Left kidney (tissue), 8 donors: ENCODE measurements at places on chromosomes 7 and 10. TPM values are rescaled to one million over a fixed set of nuclear protein-coding genes. Genes with fewer than 3 reads are reported as not detected.

Gene C10orf53
- not detected for polyA plus RNA-seq

Gene GATA3
- polyA plus RNA-seq = 82.7 TPM

GRCh38 chr7:159253657-159254056 is 109.0 kb upstream of the VIPR2 start:
- no peak for DNase-seq

GRCh38 chr7:135341049-135341448 is 107.4 kb downstream of the STRA8 start:
- DNase-seq = no peak

DNA sequence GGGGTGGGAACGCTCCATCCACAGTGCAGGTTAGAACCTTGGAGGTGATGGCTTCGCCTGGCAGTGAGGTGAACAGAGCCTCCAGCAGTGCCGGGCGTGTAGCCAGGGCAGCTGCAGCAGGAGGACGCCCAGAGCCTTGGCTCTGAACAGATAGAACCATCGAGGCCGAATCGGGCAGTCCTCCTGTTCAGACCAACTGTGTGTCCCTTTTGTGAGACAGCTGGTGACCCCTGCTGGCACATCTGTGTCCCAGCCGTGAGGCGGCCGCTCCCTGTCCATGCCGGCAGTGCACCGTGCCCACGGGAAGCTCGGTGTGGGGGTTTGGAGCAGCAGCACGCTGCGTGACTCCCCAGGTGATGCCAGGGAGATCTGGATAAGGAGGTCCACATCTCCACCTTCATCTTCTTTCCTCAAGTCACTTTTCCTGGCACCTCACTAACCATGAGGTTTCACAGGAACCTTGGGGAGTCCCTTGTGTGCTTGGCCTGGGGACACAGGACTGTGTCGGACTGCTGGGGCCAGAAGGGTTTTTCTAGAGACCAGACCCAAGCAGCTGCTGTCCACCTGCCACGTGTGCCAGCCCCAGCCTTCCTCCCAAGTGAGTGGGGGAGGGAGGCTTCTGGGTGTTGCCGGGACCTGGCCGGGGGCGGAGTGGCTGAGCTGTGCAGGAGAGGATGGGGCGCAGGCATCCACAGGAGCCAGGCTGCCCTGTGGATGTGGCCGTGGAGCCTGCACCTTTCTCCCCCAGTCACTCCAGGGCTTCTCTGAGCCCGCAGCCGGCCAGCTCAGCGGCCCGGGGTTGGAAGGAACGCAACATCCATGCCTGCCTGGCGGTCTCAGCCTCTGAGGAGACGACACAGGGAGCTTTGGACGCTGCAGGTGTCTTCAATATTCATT is 69.4 kb downstream of the DNAJB6 start:
- no peak for DNase-seq

DNA sequence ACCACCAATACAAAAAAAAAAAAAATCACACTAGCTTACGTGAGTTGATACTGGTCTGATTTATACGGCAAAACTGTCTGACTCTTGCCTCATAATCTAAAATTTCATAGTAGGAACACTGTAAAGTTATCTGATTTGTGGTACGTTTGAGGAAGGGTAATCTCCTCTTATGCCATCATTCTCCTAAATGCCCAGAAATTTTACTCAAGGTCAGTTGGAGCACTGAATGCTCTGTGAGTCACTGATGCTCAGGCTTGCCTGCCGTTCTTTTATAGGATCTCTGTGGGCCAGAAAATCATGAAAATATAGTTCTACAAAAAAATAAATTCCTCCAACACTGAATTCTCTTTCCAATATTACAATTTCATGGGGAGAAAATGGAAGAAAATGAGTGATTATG is 135.7 kb downstream of the PDE1C start:
- DNase-seq = no peak

- DNase-seq = peak; percentile 87
Measured at GRCh38 chr10:28663576-28664368, 13.5 kb upstream of the BAMBI start.

GRCh38 chr10:49254556-49255318 is 44.2 kb upstream of the C10orf71 start:
- no peak for DNase-seq

- DNase-seq = no peak
Measured at GRCh38 chr10:86269332-86269731, 97.3 kb downstream of the GRID1 start.

DNA sequence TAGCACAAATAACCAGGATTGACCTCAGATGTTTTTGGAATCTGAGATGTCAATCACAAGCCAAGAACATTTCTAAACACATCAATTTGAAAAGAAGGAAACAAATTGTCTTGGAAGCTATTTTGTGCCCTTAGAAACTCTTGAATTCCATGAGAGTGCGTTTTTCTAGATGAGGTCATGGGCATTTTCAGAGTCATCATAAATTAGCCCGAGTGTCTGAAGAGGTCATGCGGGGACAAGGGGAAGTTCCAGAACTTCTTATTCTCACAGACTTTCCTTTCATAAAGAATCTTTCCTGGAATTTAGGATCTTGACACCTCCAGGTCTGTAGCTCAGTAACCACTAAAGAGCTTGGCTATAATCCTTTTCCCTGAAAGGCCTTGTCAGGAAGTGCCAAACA is 28.2 kb downstream of the IL2RA start:
- DNase-seq = no peak

DNA sequence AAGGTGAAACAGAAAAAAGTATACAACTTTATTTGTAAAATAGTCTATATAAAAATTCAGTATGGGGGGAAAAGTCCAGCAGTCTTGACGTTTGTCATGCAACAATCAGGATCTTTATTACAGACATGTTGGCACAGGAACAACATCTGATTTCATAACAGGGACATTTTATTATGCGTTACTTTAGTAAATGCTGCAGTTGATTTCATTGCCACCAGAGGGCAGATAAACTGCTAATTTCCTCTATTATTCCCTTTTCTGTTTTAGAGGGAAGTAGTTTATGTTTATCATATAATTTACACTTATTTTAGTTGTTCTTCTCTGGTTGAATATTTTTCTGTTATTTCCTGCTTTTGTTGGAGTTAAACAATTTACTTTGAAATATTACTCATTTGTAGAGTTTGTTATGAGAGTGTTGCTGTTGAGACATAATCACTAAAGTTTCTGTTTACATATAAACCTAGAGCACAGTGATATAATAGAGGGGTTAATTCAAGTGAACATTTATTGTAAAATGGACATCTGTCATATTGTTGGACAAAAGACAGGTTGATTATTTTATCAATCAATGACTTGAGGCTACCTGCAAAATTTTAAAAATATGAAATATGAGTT is 3.3 kb downstream of the PLXDC2 start:
- peak; percentile 63 for DNase-seq
